ENCODE measurements at places on chromosomes 2 and 18. TPM values are rescaled to one million over a fixed set of nuclear protein-coding genes. Genes with fewer than 3 reads are reported as not detected.

Gene PRSS56
- not detected for total RNA-seq

DNA sequence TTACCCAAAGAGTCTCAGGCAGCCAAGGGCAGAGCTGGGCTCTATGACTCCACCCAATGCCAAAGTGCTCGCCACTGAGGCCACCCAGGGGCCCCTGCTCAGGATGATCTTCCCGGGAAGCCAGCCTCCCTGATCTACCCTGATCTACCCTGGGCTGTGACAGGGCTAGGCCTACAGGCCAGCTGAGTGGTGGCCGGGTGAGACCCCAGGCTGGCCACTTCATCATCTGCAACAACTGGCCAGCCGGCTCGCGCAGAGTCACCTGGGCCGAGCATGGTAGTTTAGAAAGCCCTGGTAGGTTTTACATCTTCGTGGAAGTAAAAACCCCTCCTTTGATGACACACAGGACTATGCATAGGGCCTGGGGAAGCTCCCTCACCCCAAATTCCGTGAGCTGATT is 276.3 kb downstream of the NDUFA10 start:
- no peak overlapping the region for H3K27ac ChIP-seq
- H3K27me3 ChIP-seq: no peaks in the 10 kb centered on the region
- H3K4me3 ChIP-seq: no peak overlapping the region
- no peaks in the 10 kb centered on the region for H3K36me3 ChIP-seq
- no peak for DNase-seq
- peaks cover 11% of the 10 kb centered on the region for H3K4me1 ChIP-seq

GRCh38 chr2:196990788-196991461 is 64.4 kb upstream of the PGAP1 start:
- H3K27me3 ChIP-seq: no peaks in the 10 kb centered on the region
- DNase-seq: no peak
- no peak overlapping the region for H3K27ac ChIP-seq
- peaks cover 14% of the 10 kb centered on the region for H3K4me1 ChIP-seq
- no peak overlapping the region for H3K4me3 ChIP-seq

- no peaks in the 10 kb centered on the region for H3K27me3 ChIP-seq
- no peaks in the 10 kb centered on the region for H3K4me1 ChIP-seq
- no peak overlapping the region for H3K4me3 ChIP-seq
- no peak for DNase-seq
- H3K36me3 ChIP-seq: no peaks in the 10 kb centered on the region
Observed at GRCh38 chr2:156065912-156066311, 266.6 kb downstream of the NR4A2 start.

- H3K27ac ChIP-seq: no peak overlapping the region
- no peaks in the 10 kb centered on the region for H3K36me3 ChIP-seq
- DNase-seq: no peak
- no peaks in the 10 kb centered on the region for H3K27me3 ChIP-seq
- no peak overlapping the region for H3K4me3 ChIP-seq
Observed at GRCh38 chr2:137672989-137673552, 291.2 kb upstream of the HNMT start.

GRCh38 chr2:207474863-207475485 is 54.8 kb upstream of the CREB1 start:
- no peaks in the 10 kb centered on the region for H3K27me3 ChIP-seq
- no peak overlapping the region for H3K27ac ChIP-seq
- no peak overlapping the region for H3K4me3 ChIP-seq
- no peaks in the 10 kb centered on the region for H3K36me3 ChIP-seq
- no peak for DNase-seq
- H3K4me1 ChIP-seq: peaks cover 17% of the 10 kb centered on the region

Gene IL36A
- total RNA-seq: not detected

DNA sequence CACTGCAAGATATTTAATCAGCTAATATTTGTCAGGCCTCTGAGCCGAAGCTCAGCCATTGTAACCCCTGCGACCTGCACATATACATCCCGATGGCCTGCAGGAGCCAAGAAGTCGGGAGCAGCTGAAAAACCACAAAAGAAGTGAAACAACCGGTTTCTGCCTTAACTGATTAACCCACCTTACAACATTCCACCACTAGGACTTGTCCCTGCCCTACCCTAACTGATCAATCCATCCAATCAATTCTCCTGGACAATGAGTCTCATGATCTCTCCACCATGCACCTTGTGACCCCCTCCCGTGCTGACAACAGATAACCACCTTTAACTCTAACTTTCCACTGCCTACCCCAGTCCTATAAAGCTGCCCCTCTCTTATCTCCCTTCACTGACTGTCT is 945.4 kb upstream of the GYPC start:
- H3K4me3 ChIP-seq: no peak overlapping the region
- H3K27me3 ChIP-seq: no peaks in the 10 kb centered on the region
- no peaks in the 10 kb centered on the region for H3K36me3 ChIP-seq
- no peaks in the 10 kb centered on the region for H3K4me1 ChIP-seq
- H3K27ac ChIP-seq: no peak overlapping the region
- DNase-seq: no peak

Gene ZNF638
- 114 TPM for total RNA-seq

GRCh38 chr18:73151086-73151485 is 283.3 kb upstream of the NETO1 start:
- no peak overlapping the region for H3K27ac ChIP-seq
- no peaks in the 10 kb centered on the region for H3K36me3 ChIP-seq
- no peaks in the 10 kb centered on the region for H3K4me1 ChIP-seq
- no peak overlapping the region for H3K4me3 ChIP-seq
- H3K27me3 ChIP-seq: no peaks in the 10 kb centered on the region
- DNase-seq: no peak

Gene PIAS2
- 38.6 TPM for total RNA-seq

DNA sequence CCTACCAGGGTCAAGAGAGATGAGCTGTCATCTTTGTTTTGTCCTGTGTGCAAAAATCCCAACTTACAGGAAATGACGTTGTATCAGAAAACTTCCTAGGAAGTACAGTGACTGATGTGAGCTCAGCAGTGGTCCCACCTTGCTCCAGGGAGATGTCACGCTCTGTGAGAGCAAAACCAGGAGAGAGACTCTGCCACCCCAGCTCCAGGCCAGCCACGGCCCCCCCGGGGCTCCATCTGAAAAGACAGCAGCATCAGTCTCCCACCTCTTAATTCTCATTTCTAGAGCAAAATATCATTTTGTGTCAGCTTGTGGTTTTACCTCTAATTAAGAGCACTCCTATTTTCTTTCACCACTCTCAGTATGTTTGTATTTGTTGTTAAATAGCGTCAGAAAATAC is 57.5 kb downstream of the MYL12B start:
- no peaks in the 10 kb centered on the region for H3K4me1 ChIP-seq
- H3K36me3 ChIP-seq: no peaks in the 10 kb centered on the region
- no peaks in the 10 kb centered on the region for H3K27me3 ChIP-seq
- DNase-seq: no peak
- no peak overlapping the region for H3K4me3 ChIP-seq

DNA sequence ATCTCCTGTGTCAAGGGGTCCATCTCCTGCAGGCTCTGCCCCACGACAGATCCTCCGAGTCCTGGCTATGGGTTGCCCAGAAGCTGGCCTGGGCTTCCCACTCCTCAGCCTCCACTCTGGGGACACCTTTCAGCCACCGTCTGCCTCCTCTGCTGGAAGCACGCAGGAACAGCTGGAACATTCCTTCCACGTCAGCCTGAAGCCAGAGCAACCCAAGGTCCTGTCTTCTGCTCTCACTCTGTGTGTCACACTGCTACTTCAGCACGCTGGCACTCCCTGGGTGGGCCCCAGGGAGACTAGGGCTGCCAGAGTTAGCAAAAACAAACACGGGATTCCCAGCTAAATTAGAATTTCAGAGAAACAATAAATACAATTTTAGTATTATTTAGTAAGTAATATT is 148.8 kb downstream of the HRH4 start:
- H3K4me3 ChIP-seq: no peak overlapping the region
- no peaks in the 10 kb centered on the region for H3K27me3 ChIP-seq

Gene MFF
- total RNA-seq: 57.2 TPM

GRCh38 chr2:109238580-109238979 is 109.6 kb downstream of the SH3RF3 start:
- no peaks in the 10 kb centered on the region for H3K36me3 ChIP-seq
- H3K4me1 ChIP-seq: peaks cover 28% of the 10 kb centered on the region
- peak; percentile 86 for DNase-seq
- H3K4me3 ChIP-seq: no peak overlapping the region

DNA sequence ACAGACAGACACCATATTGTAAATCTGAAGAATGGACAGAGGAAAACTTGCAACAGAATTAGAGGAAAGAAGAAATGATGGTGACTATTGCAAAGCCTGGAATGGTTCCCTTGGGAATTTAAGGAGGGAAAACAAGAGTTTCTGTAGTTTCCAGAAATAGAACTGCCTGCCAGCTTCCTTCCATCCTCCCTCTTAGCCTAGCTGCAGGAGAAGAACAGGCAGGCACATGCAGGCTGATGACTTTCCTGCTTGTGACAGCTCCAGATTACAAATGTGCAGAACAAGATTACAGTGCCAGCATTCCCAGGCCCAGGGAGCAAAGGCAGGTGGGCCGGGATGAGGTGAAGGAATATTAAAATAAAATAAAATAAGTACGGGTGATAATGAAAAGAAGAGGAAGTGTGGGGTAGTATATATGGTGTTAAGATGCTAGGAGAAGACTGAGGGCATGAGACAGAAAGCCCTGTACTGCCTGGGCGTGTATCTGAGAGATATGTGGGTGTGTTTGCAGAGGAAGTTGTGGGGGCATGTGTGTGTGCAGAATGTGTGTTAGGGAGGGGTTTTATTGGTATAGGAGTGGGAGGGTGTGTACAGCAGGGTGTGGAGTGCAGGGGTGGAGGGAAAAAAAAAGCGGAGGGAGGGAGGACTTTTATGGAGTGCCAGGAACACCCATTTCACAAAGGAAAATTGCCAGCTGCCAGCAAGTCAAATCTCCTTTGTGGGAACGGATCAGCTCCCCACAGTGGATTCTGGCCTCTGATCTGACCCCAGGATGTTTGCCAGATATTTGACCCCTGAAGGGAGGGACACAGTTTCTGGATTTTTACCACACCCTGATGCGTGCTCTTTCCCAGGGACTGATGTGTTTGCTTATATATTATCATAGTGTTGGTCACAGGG is 43.9 kb upstream of the NEMP2 start:
- H3K27me3 ChIP-seq: no peaks in the 10 kb centered on the region
- no peak overlapping the region for H3K4me3 ChIP-seq
- no peak overlapping the region for H3K27ac ChIP-seq
- H3K36me3 ChIP-seq: no peaks in the 10 kb centered on the region
- DNase-seq: no peak
- peaks cover 11% of the 10 kb centered on the region for H3K4me1 ChIP-seq

Gene DLX1
- not detected for total RNA-seq

Gene SCYGR4
- not detected for total RNA-seq

Gene REEP1
- total RNA-seq: 7.8 TPM

DNA sequence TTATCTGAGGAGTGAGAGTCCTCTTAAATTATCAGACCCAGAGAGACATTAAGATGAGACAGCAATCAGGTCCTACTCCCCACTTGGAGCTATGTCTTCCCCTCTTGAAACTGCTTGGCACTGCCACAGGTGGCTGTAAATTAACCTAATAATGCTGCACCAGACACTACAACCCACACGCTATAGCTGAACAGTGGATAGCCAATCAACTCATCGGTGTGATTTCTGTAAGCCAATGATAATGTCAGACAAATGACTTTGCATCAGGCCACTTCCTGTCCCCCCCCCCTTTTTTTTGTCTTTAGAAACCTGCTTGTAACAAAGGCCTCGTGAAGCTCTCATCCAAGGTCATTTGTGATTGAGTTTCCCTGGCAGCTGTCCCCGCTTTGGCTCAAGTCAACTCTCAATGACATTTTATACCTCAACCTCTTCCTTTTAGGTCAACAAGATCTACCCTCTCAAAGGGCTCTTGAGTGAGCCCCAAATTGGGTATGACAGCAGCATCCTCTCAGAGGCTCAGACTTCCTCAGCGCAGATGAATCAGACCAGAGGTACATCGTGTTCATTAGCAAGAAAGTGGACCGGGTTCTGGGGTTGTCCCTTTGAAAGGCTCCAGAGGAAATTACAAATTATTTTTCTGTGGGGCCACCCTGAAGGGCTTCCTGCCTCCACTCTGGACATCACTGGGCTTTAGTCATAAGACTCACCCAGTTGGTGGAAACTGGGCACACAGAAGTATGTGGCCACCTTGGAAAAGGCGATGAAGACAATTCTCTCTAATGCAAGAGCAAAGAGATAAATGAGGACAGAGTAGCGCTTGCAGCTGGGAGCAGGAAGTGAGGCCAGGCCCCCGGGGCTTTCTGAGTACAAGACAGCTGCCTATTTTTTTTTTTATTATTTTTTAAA is 73.6 kb downstream of the COPS8 start:
- no peak overlapping the region for H3K27ac ChIP-seq
- peaks cover 10% of the 10 kb centered on the region for H3K4me1 ChIP-seq
- no peaks in the 10 kb centered on the region for H3K36me3 ChIP-seq
- H3K4me3 ChIP-seq: no peak overlapping the region

Gene FIGN
- total RNA-seq: 6.5 TPM

DNA sequence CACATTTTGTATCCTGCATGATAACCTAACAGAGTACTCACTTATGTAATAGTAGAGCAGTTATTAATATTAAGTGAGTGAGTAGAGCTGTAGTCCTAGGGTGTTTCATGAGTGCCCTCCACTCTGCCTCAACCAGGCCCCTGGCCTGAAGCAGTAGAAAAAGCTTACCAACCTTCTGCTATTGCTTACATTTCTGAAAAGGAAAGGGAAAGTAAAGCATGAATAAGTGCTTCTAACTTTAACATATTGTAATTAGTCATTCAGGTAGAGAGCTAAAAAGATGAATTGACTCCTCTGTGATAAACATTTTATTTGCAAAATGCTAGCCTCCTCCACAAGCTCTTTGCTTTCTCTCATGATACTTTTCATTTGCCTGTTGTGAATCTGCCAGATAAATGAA is 94.7 kb upstream of the RPE start:
- H3K4me3 ChIP-seq: no peak overlapping the region
- H3K27me3 ChIP-seq: no peaks in the 10 kb centered on the region
- no peak overlapping the region for H3K27ac ChIP-seq

Gene HJURP
- total RNA-seq: 1.2 TPM

- H3K4me3 ChIP-seq: peak overlapping the region; percentile 31
- H3K36me3 ChIP-seq: no peaks in the 10 kb centered on the region
- no peaks in the 10 kb centered on the region for H3K27me3 ChIP-seq
- no peak overlapping the region for H3K27ac ChIP-seq
Observed at GRCh38 chr2:128736689-128737545, 418.2 kb upstream of the HS6ST1 start.

- no peaks in the 10 kb centered on the region for H3K4me1 ChIP-seq
- peak overlapping the region; percentile 36 for H3K27ac ChIP-seq
- H3K4me3 ChIP-seq: no peak overlapping the region
- no peaks in the 10 kb centered on the region for H3K36me3 ChIP-seq
Observed at GRCh38 chr2:237223201-237223861, 137.6 kb downstream of the COPS8 start.

GRCh38 chr2:165016772-165017411 is 61.6 kb upstream of the SLC38A11 start:
- no peaks in the 10 kb centered on the region for H3K36me3 ChIP-seq
- no peak overlapping the region for H3K4me3 ChIP-seq
- no peak overlapping the region for H3K27ac ChIP-seq
- no peak for DNase-seq

Gene NYAP2
- 0.93 TPM for total RNA-seq

Gene RAB17
- 50.9 TPM for total RNA-seq

Gene SULT1C2
- total RNA-seq: 5.8 TPM

Gene DOK6
- total RNA-seq: 5.9 TPM

Measured in upper lobe of right lung (tissue), 1 donor.